Eye (tissue), 1 donor: ENCODE measurements at places on chromosomes 2 and 18.

DNA sequence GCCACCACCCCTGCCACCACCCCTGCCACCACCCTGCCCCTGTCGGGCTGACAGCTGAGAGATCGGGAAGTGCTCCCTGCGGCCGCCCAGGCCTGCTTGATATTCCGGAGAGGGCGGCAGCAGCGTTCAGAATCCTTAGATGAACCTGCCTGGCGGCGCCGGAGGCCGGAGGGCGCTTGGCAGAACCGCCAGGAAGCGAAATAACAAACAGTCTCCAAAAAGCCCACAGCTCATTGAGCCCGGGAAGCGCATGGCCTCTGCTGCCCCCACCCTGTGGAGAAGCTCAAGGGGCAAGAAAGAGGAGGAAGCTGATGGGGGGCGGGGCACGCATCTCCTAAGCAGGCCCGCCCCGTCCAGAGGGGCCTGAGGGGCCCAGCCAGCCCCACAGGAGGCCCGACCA, 92.2 kb upstream of the MBOAT2 start:
- peak; percentile 44 for DNase-seq

DNA sequence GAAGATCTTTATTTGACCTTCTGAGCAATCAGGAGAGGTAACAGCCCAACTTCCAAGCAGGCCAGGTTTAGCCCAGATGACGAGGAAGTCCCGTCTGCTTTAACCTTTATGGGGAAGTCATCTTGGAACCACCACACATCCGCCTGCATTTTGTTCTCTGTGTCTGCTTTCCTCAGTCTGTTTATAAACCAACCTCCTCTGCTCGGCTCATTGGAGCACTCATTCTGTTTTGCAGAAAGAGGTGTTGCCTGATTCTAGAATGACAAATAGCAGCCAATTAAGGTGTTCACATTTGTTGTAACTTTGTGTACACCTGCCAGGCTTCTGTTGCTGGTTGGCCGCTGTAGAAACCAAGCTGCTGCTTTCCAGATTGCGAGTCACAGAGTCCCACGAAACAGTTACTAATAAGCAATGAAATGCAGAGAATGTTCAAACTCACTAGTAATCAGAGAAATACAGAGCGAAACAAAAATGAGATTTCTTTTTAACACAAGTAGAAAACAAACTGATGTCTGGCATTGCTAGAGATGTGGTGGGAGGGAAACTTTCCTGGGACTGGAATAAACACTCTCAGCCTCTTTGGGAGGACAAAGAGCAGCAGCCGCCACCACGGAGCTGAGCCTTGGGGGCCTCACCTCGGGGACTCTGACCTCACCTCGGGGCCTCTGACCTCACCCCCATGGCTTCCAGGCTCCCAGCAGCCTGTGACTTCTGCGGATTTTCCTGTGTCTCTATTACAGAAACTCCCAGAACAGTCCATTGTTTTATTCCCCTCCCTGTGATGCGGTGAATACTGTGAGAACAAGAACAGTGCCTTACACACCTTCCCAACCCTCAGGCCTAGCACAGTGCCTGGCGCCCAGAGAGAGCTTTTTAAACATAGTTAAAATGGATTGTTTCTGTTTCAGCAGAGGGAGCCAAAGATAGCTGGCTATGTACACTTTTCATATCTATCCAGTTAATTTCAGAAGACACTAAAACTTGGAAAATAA, 64.0 kb downstream of the MBP start:
- DNase-seq = no peak

GRCh38 chr18:48854780-48855179, 96.0 kb downstream of the SMAD7 start:
- no peak for DNase-seq

DNA sequence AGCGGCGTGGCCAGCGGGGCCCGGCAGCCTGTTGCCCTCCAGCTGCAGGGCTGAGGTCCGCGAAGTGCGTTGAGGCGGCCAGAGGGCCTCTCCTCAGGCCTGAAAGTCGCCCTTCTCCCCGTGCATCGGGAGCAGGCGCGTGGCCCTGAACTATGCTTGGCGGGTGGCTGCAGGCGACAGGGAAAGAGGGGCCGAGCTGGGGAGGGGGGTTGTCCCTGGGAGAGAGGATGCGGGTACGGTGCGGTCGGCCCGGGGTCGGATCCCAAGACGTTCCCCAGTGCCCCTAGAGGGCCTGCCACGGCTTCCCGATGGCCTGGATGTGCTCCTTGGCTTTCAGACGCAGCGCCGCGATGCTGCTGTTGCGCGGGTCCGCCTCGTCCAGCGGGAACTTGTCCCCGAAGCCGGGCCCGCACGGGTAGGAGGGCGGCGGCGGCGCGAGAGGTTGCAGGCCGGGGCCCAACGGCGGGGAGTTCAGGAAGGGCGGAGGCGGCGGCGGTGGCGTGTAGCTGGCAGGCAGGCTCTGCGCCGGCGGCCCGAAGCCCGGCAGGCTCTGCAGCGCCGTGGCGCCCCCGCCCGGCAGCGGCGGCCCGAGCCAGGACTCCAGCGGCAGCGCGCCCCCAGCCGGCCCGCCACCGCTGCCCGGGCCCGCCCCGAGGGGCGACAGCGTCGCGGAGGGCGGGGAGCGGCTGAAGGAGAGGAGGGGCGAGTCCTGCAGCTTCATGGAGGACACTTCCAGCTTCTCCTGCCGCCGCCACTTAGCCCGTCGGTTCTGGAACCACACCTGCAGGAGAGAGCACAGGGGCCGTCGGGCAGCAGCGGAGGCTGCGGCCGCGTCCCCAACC, 4.3 kb downstream of the RAX start:
- no peak for DNase-seq

DNA sequence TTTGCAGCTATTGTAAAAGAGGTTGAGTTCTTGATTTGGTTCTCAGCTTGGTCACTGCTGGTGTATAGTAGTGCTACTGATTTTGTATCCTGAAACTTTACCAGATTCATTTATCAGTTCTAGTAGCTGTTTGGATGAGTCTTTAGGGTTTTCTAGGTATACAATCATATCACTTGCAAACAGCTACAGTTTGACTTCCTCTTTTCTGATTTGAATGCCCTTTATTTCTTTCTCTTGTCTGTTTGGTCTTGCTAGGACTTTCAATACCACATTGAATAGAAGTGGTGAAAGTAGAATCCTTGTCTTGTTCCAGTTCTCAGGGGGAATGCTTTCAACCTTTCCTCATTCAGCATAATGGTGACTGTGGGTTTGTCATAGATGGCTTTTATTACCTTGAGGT, 210.5 kb upstream of the DPP10 start:
- no peak for DNase-seq

DNA sequence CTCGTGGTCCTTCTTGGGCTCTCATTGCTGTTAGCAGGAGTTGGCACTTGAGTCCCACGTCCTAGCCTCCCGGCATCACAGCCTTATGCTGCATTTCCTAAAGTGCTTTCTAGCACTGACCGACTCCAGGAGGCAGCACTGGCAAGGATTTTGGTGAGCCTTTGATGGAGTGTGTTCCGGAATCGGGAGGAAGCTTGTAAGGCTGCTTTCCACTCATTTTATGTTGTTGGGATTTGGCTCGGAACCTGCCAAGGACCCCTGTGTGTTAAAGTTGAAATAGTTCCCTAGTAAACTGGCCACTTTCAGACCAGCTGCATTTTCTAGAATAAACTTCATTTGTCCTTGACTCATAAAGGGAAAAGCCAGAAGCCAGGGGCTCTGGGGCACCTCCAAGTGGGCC, 88.9 kb downstream of the AGAP1 start:
- DNase-seq = no peak
